ENCODE measurements at places on chromosomes 3 and 15. TPM values are rescaled to one million over a fixed set of nuclear protein-coding genes. Genes with fewer than 3 reads are reported as not detected.

Gene ADCY5
- total RNA-seq = 23.5 TPM

Gene HGD
- total RNA-seq = 0.45 TPM

Gene MRAS
- 50.1 TPM for total RNA-seq

Gene CXCR6
- total RNA-seq = not detected

Gene CPB1
- not detected for total RNA-seq

Gene PSTPIP1
- 0.27 TPM for total RNA-seq

Gene TTBK2
- 42.6 TPM for total RNA-seq

Gene BTLA
- 0.45 TPM for total RNA-seq

Gene ST8SIA2
- total RNA-seq = 54.4 TPM

Gene LTF
- total RNA-seq = 0.36 TPM

Gene MFGE8
- total RNA-seq = 67.5 TPM

Gene DNAH12
- total RNA-seq = 1.7 TPM

Gene DPH3
- total RNA-seq = 16.1 TPM

Gene UBAP1L
- 10.3 TPM for total RNA-seq

Gene SERF2
- 71.6 TPM for total RNA-seq

Gene TEX9
- 54.4 TPM for total RNA-seq

Gene CFAP100
- 1.8 TPM for total RNA-seq

Gene LMAN1L
- 0.09 TPM for total RNA-seq

Gene DUOXA1
- not detected for total RNA-seq

Gene SLC28A1
- not detected for total RNA-seq

Data from cerebellum (tissue), 4 donors.